ENCODE measurements at places on chromosomes 16 and 17.
A peak's percentile ranks its signal among the peaks of the same experiment; 100 is the strongest.

- peak; percentile 14 for DNase-seq
These were observed 2.0 kb upstream of the C17orf99 start for GRCh38 chr17:78144147-78144719.

GRCh38 chr17:73976676-73977521 lies 226.6 kb upstream of the RPL38 start:
- no peak for DNase-seq

DNA sequence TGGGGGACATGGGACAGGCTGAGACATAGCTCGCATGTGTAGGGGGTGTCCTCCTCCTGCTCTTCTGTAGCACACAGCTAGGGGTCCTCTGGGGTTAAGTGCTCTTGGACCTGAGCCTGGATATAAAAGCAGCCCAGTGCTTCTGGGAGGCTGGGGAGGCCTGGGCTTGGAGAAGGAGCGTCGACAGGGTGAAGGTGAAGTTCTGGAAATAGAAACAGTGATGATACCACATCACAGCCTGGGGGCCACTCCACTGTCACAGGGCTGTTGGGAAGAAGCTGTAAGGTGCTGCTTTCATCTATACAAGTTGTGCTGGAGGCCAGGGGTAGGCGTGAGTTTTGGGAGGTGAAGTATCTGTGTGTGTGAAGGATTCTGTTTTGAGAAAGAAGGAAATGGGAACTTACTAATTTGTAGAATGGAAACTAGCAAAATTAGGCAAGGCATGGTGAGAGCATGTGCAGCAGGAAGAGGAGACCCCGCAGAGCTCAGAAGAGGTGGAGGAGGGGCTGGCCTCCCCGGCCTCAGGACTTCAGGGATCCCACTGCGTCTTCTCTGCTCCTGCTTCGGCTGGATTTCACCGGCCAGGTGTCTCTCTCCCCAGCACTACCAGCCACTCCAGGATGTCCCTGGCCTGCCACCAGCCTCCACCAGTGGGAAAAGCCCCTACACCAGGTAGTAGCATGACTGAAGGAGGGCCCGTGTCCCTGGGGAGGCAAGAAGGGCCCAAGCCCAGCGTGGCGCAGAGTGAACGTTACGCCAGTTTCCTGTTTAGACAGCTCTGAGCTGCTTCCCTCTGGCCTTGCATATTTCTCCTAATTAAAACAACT lies 19.4 kb downstream of the PLCG2 start:
- DNase-seq, result no peak

DNA sequence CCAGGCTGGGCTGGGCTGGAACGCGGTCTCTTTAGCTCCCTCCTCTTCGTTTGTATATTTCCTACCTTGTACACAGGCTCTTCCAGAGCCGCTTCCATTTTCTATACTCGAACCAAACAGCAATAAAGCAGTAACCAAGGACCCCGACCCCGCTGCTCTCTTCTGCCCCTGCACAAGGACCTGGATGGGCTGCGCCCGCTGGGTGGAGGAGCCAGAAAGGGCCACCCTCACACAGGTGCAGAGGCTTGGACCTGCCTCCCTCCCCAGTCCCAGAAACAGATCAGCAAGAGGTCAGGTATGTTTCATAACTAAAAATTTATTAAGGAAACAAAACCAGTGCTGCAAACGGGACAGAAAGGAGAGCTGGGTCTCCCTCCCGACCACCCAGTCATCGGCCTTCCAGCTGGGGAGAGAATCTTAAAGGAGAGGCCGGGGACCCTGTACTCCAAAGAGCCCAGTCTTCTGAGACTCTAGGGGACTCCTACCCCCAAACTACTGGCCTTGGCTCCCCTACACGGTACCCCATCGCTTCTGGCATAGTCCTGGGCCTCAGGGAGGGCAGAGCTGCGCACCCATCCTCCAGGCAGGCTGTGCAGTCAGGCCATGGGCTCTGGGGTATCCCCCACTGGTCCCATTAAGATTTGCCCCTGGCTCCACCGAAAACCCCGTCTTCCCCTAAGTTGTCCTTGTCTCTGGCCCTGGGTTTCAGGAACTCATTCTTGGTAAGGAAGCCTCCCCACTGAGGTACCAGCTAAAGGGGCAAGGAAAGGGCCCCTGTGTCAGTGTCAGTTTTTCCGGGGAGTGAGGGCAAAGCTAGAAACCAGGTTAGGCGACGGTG lies 4.9 kb downstream of the HIC1 start:
- DNase-seq, result no peak

GRCh38 chr17:81993729-81994592 lies 16.5 kb downstream of the ASPSCR1 start:
- no peak for DNase-seq

DNA sequence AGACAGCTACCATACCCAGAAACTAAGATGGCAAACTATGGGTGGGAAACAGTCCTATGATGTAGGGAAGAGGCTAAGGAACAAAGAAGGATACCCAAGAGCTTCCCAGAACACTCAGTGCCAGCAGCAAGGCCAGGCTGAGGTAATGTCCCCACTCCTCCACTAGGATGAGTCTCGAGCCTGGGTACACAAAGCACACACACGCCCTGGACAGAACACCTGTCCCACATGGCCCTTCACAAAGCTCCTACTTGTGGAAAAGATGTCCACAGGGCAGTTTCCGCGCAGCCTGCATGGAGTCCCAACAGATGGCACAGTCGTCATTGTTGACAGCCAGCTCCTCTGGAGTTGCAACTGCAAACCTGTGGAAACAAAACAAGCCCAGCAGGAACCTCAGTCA lies 23.9 kb downstream of the AMFR start:
- no peak for DNase-seq

DNA sequence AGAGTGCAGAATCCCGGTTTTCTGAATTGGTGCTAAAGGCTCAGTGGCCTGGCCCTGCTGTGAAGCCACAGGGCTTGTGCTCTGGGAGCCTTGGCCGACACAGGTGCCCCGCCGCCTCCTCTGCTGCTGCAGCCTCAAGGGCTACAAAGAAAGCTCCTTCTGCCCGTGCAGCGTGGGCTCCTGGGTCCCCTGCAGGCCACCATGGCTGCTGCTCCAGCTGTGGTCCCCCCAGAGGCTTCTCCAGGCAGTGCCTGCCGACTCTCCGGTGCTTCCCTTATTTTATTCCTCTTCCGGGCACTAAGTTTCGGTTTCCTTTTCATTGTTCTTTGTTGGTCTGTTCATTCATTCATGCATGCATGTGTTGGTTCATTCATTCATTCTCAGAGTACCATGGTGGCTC lies 53.1 kb downstream of the CMIP start:
- no peak for DNase-seq

- no peak for DNase-seq
These were observed 4.7 kb downstream of the ABAT start for GRCh38 chr16:8679151-8679550.

Data from GM04503 (cell line).